C1 segment of cervical spinal cord (tissue), 14 donors: ENCODE measurements at places on chromosomes 7 and 10.

- no peak for DNase-seq
Observed at GRCh38 chr7:141463986-141464385, 87.2 kb upstream of the AGK start.

DNA sequence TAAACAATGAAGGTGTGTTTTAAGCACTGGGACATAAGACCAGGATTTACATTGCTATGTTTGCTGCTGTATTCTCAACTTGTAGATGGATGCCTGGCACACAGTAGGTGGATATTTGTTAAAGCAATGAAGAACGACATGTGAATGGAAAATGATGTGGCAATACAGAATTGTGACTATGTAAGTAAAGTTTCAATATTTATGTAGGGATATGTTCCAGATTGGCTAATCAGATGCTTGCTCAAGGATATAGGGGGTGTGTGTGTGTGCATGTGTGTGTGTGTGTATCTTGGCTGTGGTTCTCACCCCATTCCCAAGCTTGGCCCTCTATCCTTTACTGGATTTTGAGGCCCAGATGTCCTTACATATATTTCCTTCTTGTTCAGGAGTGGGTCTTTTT, 42.7 kb upstream of the LAMB1 start:
- DNase-seq = no peak

GRCh38 chr7:136687693-136688322, 180.6 kb upstream of the CHRM2 start:
- no peak for DNase-seq

GRCh38 chr10:88474884-88475844, 108.0 kb downstream of the RNLS start:
- no peak for DNase-seq
